T-helper 17 cell (primary cell): ENCODE measurements at places on chromosomes 1 and 21. TPM values are rescaled to one million over a fixed set of nuclear protein-coding genes. Genes with fewer than 3 reads are reported as not detected.

The SLC25A34 gene
- total RNA-seq = 1.9 TPM

GRCh38 chr1:166884040-166884642 lies 8.1 kb upstream of the TADA1 start:
- H3K27ac ChIP-seq = no peak overlapping the region
- peaks cover 10% of the 10 kb centered on the region for H3K4me1 ChIP-seq
- peaks cover 42% of the 10 kb centered on the region for H3K27me3 ChIP-seq
- H3K36me3 ChIP-seq = peaks cover 2% of the 10 kb centered on the region

DNA sequence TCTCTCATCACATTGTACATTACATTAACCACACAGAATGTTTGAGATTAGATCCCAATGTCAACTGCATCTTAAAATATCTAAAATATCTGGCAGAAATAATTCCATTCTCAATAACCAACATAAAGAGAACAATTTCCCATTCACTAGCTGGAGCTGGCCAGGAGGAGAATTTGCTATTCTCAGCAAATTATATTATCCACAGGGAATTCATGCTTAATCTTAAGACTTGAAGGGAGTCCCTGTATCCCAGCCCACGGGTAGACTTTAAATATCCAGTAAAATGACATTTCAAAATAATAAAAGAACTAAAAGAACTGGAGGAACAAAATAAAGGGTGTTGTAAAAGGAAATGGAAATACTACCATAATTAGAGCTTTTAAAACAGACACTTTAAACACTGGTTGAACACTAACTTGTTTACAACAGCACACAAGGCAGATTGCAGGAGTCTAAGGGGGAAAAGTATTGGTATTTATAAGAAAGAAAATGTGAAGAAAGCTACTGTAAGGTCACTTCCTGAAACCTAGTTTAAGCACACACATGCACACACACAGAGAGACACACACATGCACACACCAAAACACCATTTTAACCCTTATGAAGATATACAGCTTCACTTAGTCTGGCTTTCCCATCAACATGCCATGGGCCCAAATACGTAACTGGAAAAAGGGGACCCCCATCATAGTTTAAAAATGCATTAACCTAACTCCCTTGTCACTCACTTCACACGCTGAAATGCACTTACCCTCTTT lies 107.0 kb downstream of the PTPN14 start:
- peaks cover 2% of the 10 kb centered on the region for H3K36me3 ChIP-seq
- no peak for DNase-seq
- H3K4me3 ChIP-seq = no peak overlapping the region
- peaks cover 8% of the 10 kb centered on the region for H3K27me3 ChIP-seq
- peaks cover 17% of the 10 kb centered on the region for H3K4me1 ChIP-seq
- no peak overlapping the region for H3K27ac ChIP-seq

The TGFBR3 gene
- 21.0 TPM for total RNA-seq

The FCRLA gene
- total RNA-seq = 3.5 TPM

The PLOD1 gene
- 3.0 TPM for total RNA-seq

DNA sequence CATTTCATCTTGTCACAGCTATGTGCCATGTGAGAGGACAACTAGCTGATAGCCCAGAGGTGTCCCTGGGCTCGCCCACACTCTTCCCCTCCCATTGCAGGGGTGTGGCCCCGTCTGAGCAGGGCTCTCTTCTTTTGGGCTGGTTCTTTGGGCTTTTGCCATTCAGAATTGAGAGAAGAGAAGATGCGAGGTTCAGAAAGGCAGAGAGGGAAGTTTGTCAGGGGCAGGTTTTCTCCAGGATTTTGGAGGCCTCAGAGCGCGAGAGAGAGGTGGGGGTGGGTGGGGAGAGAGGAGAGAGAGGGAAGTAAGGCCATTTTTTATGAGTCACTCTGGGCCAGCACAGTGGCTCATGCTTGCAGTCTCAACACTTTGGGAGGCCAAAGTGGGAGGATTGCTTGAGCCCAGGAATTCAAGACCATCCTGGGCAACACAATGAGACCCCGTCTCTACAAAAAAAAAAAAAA lies 5.2 kb downstream of the IFI6 start:
- H3K27me3 ChIP-seq = no peaks in the 10 kb centered on the region
- H3K4me3 ChIP-seq = no peak overlapping the region

GRCh38 chr1:44336668-44337067 lies 18.4 kb downstream of the ERI3 start:
- no peaks in the 10 kb centered on the region for H3K27me3 ChIP-seq
- no peak overlapping the region for H3K4me3 ChIP-seq
- peaks cover 11% of the 10 kb centered on the region for H3K36me3 ChIP-seq
- DNase-seq = no peak
- no peak overlapping the region for H3K27ac ChIP-seq
- H3K4me1 ChIP-seq = peaks cover 6% of the 10 kb centered on the region

The GBP6 gene
- 0.17 TPM for total RNA-seq

- H3K4me1 ChIP-seq = peaks cover 6% of the 10 kb centered on the region
- DNase-seq = no peak
- no peak overlapping the region for H3K4me3 ChIP-seq
- H3K27me3 ChIP-seq = peaks cover 20% of the 10 kb centered on the region
- H3K27ac ChIP-seq = no peak overlapping the region
- H3K36me3 ChIP-seq = peaks cover 10% of the 10 kb centered on the region
These were observed 11.6 kb upstream of the MAPKAPK2 start for GRCh38 chr1:206672844-206673758.

- H3K36me3 ChIP-seq = peaks cover 3% of the 10 kb centered on the region
- H3K27me3 ChIP-seq = peaks cover 26% of the 10 kb centered on the region
- no peak overlapping the region for H3K4me3 ChIP-seq
These were observed 164.3 kb downstream of the MIS18A start for GRCh38 chr21:32114419-32115035.

The GNAT2 gene
- total RNA-seq = not detected

DNA sequence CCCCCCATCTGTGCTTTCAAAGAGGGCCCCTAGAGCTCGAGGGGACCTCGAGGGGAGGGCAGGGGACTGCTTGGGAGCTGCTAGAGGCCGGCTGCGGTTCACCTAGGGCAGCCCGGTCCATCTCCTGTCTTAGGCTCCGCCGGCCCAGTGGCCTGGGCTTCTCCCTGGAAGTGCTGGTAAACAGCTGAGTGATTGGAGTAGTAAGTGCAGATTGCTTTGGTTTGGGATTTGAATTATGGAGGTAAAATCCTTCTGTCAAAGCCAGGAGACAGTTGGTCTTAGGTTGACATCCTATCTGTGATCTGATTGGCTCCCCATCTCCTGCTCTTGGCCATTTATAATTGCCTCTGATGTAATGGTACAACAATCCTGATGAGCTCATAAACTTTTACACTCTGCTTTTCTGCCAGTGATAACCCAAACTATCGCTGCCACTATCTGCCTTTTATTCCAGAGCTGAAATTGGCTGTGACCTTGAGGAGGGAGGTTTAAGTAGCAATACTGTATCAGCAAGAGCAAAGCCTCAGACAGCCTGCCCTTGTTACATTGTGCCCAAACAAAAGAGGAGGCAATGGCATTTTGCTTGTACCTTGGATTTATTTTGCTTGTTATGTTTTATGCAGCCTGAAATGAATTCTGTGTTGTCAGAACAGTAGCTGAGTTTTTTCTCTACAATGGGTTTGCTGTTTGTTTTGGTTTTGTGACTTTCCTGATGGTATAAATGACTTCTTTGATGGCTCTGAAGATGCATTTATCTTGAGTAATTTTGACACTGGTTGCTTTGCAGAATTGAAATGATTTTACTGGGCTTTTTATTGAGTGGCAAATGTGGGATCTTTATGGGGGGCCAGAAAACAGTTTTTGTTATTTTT lies 2.4 kb downstream of the ARID1A start:
- no peaks in the 10 kb centered on the region for H3K36me3 ChIP-seq
- H3K27ac ChIP-seq = no peak overlapping the region
- no peak overlapping the region for H3K4me3 ChIP-seq
- peaks cover 15% of the 10 kb centered on the region for H3K4me1 ChIP-seq
- DNase-seq = no peak

The TMEM200B gene
- total RNA-seq = not detected

DNA sequence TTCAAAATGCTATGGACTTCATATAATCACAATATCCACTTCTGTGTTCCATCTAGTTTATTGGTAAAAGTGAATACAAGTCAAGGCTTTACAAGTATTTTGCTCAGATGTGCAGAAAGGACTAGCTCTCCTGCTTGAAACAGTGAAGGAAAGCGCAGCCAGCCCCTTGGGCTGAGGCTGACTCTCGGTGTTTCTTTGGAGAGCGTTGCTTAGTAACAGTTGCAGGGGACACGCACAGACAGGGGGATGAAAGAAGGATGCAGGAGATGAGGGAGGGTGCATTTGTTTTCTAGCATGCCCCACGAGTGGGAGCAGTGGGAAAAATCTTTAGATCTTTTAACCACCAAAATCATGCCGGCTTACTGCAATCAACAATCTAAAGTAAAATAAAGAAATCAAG lies 9.1 kb downstream of the PYCR2 start:
- no peaks in the 10 kb centered on the region for H3K27me3 ChIP-seq
- peaks cover 14% of the 10 kb centered on the region for H3K4me1 ChIP-seq
- H3K27ac ChIP-seq = no peak overlapping the region
- H3K4me3 ChIP-seq = no peak overlapping the region

DNA sequence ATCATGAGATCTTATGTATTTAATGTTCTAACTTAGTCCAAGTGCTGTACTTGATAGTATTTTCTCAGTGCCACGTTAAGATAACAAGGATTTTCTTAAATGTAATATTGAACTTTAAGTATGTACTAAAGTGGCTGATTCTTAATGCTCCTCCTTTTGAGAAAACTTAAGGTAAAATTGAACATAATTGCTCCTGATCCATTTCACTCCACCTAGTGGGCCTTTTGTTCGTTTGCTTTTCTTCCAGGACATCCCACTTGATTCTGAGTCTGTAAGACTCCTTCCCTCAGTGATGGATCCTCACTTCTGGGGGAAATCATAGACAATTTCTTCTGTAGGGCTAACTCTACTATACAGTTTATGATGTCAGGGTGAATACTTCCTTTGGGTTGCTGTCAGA lies 173.1 kb downstream of the LMO4 start:
- DNase-seq = no peak
- H3K27ac ChIP-seq = no peak overlapping the region
- no peaks in the 10 kb centered on the region for H3K36me3 ChIP-seq
- H3K4me3 ChIP-seq = no peak overlapping the region
- peaks cover 4% of the 10 kb centered on the region for H3K27me3 ChIP-seq

- peaks cover 18% of the 10 kb centered on the region for H3K36me3 ChIP-seq
- H3K27me3 ChIP-seq = no peaks in the 10 kb centered on the region
- H3K4me1 ChIP-seq = peaks cover 12% of the 10 kb centered on the region
- H3K27ac ChIP-seq = no peak overlapping the region
- H3K4me3 ChIP-seq = no peak overlapping the region
These were observed 17.1 kb downstream of the UBR4 start for GRCh38 chr1:19193004-19193403.

DNA sequence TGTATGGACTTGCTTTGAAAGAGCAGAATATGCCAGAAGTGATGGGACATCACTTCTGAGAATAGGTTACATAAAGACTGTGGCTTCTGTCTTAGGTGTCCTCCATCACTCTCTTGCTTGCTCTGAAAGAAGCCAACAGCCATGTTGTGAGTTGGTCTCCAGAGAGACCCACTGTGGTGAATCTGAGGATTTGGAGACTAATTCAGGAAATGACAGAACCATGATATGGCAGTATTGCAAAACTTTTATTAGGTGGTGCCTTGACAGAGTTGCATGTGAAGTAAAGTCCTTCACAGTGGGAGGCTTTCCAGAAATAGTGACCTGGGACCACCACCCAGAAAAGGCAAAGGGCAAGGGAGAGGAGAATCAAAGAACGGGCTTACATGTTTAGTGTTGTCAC lies 628.6 kb downstream of the KCNT2 start:
- no peak overlapping the region for H3K4me3 ChIP-seq
- no peaks in the 10 kb centered on the region for H3K36me3 ChIP-seq
- H3K27ac ChIP-seq = no peak overlapping the region

- H3K27me3 ChIP-seq = no peaks in the 10 kb centered on the region
- peaks cover 11% of the 10 kb centered on the region for H3K36me3 ChIP-seq
- H3K27ac ChIP-seq = no peak overlapping the region
These were observed 93.6 kb downstream of the PKN2 start for GRCh38 chr1:88777604-88778149.

DNA sequence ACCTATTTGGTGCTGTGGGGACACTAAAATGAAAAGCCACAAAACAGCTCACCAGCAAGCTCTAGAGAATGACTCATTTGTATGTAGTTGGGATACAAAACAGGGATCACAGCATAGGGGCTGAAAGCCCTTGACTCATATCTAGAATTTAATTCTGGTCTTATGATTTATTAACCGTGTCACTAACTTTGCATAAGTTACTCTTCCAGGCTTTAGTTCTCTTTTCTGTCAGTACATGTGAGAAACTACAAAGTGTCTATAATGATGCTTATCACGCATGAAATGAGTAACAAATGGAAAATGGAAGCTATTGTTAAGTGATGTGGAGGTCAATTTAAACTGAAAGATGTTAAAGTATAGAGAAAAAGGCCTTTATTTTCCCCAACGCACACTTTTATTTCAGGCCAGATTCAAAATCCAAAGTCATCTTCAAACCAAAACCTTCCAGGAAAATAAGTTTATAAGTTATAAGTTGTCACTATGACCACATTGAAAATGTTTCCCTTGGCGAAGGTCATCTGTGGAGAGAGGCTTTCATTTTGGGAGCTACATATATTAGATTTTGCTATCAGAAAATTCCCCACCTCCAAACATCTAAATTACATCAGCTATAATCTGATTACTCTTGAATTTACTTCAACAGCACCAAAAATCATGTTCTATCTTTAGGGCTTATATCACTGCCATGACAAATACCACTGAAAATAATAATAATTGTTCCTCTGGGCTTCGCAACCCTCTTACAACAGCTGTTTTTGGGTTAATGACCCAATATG lies 430.5 kb downstream of the MRPL39 start:
- DNase-seq = no peak
- H3K4me1 ChIP-seq = no peaks in the 10 kb centered on the region
- H3K36me3 ChIP-seq = no peaks in the 10 kb centered on the region
- no peaks in the 10 kb centered on the region for H3K27me3 ChIP-seq

- no peak overlapping the region for H3K27ac ChIP-seq
- H3K4me1 ChIP-seq = peaks cover 7% of the 10 kb centered on the region
- H3K27me3 ChIP-seq = no peaks in the 10 kb centered on the region
- H3K4me3 ChIP-seq = no peak overlapping the region
These were observed 138.5 kb downstream of the HS2ST1 start for GRCh38 chr1:87052961-87053360.

DNA sequence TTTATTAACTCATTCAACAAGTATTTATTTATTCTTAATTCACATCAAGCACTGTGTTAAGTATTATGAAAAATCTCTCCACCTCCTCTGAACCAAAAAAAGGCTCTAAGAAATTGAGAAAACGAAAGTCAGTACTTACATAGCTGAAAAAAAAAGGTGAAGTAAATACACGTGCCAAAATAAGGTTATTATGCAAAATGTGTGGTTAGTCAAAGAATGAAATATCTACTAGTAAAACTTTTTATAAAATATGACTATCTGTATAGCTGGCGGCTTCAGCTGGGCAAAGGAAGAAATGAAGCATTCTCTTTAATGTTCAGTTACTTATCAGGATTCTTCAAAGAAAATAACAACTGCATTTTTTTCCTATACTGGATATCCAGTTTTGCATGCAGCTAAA lies 35.5 kb upstream of the ASPM start:
- DNase-seq = no peak
- H3K4me3 ChIP-seq = no peak overlapping the region
- H3K36me3 ChIP-seq = peaks cover 12% of the 10 kb centered on the region
- H3K4me1 ChIP-seq = peaks cover 10% of the 10 kb centered on the region
- H3K27ac ChIP-seq = no peak overlapping the region

The ARHGEF10L gene
- total RNA-seq = 0.35 TPM

The PDC gene
- not detected for total RNA-seq

GRCh38 chr1:117574161-117574835 lies 31.6 kb upstream of the TENT5C start:
- DNase-seq = no peak
- peaks cover 28% of the 10 kb centered on the region for H3K4me1 ChIP-seq
- no peak overlapping the region for H3K4me3 ChIP-seq
- no peaks in the 10 kb centered on the region for H3K27me3 ChIP-seq
- H3K27ac ChIP-seq = no peak overlapping the region
